ENCODE measurements at places on chromosomes 6 and 20.

GRCh38 chr6:157186785-157187181 is 136.5 kb downstream of the TMEM242 start:
- no peak for DNase-seq

DNA sequence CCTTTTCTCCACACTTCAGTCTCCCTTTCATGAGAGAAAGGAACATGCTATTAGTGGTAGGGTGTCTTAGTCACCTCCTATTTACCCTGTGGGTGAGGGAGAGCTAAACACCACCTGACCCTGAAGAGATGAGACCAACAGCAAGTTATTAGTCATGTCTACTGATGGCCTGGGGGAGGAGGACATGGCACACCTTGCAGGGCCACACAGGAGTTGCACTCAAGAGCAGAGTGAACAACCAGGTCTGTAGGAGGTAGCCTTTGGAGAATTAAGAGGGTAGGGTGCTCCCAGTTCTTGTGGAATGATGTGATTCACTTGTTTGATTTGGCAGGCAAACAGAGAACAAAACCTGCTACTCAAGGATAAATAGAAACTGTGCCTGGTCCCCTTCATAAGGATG is 82.7 kb upstream of the FABP7 start:
- no peak for DNase-seq

DNA sequence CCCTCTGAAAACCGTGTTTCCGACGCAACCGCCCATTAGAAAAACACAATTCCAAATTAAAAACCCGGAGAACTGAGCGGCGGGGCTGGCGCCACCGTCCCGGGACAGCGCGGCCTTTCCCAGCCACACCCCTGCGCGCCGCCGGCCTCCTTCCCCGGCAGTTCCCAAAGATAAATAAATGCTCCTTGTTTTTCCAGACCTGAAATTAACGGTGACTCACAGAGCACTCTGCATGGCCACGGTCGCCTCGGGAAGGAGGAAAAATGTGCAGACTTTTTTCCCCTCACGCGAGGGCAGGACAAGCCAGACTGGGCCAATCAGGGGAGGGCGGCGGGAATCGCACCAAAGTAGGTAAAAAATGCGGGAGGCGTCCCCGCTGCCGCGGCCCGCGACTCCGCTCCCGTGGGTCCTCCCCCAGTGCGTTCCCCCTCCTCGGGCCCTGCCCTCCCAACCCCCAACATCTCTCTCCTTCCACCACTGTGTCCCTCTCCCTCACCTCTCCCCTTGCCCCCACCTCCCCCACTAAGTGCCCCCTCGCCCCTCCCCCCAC is 828 bp upstream of the DSTN start:
- no peak for DNase-seq

DNA sequence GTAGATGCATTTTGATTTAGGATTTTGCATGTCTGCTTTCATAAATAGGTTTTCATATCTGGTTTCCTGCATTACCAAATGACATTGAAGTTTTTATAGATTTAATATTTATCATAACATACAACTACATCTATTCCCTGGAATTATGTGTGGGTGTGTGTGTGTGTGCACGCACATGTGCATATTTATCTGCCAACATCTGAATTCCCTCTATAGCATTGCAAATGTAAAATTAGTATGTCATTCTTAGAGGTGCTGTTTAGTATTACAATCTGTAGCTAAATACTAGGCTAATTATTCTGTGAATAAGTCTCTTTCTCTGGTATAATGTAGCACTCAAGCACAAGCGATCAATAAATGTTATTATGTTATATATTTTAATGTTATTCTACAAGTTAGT is 477.9 kb upstream of the FLRT3 start:
- DNase-seq, result no peak

DNA sequence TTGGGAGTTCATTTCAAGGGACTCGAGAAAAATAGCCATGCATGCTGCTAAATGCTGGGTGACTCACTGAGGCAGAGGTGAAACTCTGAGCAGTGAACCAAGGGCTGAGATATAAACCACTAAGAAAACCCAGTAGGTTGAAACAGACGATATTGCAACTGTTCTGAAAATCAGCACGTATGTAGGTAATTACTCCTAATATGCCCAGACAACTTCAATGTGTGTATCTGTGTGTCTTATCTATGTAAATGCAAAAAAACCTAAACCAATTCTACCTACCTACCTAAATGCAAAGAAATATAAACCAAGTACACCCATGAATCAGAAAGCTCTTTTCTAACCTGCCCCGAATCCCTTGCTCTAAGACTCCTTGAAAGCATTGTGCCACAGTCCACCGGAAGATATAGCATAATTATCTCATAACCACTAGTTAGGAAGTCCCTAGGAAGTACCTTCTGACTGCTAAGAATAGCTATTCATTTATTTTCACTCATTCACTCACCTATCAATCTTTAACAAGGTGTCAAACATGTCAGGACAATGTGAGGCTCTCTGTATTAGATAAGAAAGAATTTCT is 458.7 kb upstream of the RUNX2 start:
- no peak for DNase-seq
